HL-60 (cell line): ENCODE measurements at places on chromosomes 1 and 21.

GRCh38 chr21:26275801-26276200 is 105.2 kb upstream of the APP start:
- no peak for DNase-seq

- DNase-seq: no peak
Observed at GRCh38 chr1:202221911-202222909, 28.6 kb downstream of the LGR6 start.

- DNase-seq: no peak
Observed at GRCh38 chr1:42971841-42972291, 13.2 kb upstream of the SLC2A1 start.

DNA sequence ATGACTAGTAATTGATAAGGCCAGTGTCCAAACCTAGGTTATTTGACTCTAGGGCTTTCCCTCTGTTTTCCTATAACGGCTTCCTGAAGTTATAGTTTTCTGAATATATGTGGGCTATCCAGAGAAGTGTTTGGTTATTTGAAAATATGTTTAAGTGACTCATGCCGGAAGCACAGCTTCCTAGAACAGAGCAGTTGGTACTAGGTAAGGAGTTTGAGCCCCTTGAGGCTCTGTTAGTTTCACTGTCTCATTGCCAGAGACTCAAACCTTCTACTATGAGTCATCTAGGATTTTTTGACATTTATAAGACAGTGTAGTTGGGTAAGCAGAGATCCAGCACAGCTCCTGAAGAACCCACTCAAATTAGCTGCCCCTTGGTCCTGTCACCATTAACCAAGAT is 27.1 kb upstream of the LEPR start:
- DNase-seq: no peak

GRCh38 chr1:18948913-18949685 is 7.4 kb downstream of the IFFO2 start:
- no peak for DNase-seq

- DNase-seq: no peak
Observed at GRCh38 chr1:175822580-175822979, 79.2 kb upstream of the TNR start.

DNA sequence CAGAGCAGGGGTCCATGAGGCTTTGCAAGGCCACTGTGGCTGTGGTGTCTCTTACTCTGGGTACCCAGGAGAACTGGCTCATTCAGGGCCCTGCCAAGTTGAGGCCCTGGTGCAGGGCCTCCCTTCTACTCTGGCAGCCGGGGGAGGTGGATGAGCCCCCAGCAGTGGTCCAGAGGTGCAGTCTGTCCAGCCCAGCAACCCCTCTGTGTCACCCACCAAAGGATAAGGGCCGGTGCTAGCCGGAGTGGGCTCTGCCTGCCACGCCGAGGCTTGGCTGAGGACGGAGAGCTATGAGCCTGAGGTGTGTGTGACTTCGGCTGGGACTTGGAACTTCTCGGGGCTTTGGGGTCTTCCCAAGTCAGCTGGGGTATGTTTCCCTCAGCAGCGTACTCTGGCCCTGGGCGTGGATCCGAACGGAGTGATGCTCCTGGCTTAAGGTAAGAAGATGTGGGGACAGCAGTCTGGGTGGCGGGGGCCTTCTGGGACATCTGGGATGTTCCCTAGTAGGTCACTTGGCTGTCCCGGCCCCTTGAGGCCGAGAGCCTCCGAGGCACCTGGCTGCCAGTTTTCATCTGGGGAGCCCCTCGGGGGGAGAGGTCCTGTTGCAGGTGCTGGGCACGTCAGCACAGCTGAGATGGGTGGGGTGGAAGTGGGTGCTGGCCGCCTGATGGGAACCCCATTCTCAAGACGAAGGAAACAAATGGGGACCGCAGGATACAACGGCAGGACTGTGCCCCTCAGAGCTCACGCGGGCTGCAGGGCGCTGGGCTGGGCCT is 25.9 kb downstream of the RUNX3 start:
- DNase-seq: no peak

GRCh38 chr1:174021591-174022079 is 522 bp downstream of the RC3H1 start:
- no peak for DNase-seq

DNA sequence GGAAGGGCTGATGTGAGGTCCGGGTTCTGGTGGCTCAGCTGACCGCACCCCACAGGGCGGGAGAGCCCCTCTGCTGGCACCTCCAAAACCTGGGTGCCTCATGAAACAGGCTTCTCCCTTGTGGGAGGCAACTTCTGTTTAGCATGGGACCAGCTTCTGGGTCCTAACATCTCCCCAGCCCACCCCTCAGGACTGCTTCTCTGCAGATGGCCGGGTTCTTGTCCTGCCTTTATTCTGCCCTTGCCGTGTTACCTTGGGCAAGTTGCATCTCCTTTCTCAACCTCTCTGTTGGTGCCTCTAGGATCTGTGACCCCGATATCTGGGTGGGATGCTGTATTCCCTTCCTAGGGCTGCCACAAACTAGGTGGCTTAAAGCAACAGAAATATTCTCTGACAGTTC is 15.0 kb upstream of the TTC22 start:
- DNase-seq: no peak

- DNase-seq: no peak
Observed at GRCh38 chr1:223776075-223776814, 63.9 kb downstream of the CAPN2 start.
